ENCODE measurements at places on chromosomes 13 and 19. TPM values are rescaled to one million over a fixed set of nuclear protein-coding genes. Genes with fewer than 3 reads are reported as not detected.

DNA sequence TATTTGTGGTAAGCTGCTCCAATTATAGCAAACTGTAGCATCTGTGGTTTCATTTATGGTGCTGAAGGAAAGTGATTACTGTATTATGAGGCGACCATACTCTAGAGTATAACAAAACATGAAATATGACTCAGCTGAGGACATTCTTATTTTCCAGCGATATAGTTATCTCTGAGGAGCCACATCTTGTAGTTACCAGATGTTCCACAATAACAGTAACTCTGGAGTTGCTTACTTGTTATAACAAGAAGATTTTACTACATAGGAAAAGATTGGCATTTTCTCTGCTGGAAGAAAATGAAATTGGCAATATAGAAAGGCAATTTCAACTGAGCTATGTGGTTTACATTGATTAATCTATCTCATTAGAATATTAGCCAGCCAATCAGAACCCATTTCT, 1634.2 kb downstream of the PCDH9 start:
- DNase-seq = no peak

DNA sequence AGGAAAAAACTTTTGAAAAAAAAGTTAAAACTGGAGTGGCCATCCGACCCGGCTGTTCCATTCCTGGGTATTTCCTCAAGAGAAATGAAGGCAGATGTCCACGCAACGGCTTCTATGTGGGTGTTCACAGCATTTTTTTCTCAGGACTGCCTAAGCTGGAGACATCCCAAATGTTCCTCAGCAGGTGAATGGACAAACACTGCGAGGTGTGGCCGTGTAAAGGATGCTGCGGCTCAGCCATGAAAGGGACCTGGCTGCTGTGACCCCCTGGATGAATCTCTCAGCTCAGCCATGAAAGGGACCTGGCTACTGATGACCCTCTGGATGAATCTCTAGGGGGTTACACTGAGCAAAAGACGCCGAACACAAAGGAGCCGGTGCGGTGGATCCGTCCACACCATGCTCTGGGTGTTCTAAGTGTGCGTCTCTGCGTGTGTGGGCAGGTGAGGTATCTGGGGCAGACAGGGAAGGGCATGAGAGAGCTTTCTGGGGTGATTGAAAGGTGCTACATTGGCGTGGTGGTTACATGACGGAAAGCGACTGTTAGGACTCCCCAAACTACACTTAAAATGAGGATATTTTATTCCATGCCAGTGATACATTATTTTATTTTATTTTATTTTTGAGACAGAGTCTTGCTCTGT, 7.2 kb upstream of the ASPDH start:
- DNase-seq = no peak

- peak; percentile 46 for DNase-seq
Measured at GRCh38 chr19:46392837-46393236, 20.5 kb downstream of the CCDC8 start.

CEACAM16 gene
- under 0.01 TPM for total RNA-seq

Data from fibroblast of villous mesenchyme (primary cell).